ENCODE measurements at places on chromosomes 3 and 15.

- no peak for DNase-seq
Measured at GRCh38 chr3:13420831-13421765, 976 bp upstream of the NUP210 start.

GRCh38 chr3:13853978-13854296, 25.9 kb downstream of the WNT7A start:
- DNase-seq, result no peak

- no peak for DNase-seq
Measured at GRCh38 chr3:119160361-119160760, 13.0 kb upstream of the UPK1B start.

GRCh38 chr3:150733936-150734794, 28.8 kb downstream of the SIAH2 start:
- no peak for DNase-seq

DNA sequence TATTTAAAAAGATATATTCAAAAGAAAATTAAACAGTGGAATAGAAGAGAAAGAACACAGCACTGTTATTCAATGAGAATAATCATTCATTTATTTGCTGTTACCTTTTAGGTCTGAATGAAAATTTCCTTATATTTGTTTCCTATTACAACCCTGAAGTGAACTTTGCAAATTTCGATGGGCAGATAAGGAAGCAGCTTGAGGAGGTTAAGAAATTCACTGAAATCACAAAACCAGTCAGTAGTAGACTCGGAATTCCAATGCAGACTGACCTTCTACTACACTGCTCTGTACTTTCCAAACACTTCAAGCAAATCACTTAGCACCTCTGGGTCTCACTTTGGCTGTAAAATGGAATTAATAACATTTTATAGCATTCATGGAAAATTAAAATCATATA, 172.0 kb upstream of the TP63 start:
- DNase-seq, result no peak

- no peak for DNase-seq
Measured at GRCh38 chr3:24432989-24433388, 61.7 kb downstream of the THRB start.

GRCh38 chr3:52752045-52752660, 18.6 kb downstream of the NEK4 start:
- DNase-seq, result peak; percentile 8

GRCh38 chr3:111961461-111962164, 17.2 kb upstream of the ABHD10 start:
- peak; percentile 64 for DNase-seq

DNA sequence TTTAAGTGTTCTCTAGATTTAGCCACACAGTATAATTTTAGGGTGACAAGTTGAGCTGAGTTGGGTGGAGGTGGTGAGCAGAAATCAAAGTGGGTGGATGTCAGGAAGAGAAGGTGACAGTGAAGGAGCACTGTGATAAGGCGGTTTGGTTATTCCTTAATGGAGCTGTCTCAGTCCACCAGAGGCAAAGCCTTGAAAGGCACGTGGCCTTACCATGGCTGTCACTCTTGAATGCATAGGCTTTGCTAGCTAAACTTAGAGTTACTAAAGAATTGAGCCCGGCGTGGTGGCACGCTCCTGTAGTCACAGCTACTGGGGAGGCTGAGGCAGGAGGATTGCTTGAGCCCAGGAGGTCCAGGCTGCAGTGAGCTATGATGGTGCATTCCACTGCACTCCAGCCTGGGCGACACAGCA, 560 bp upstream of the TTLL13 start:
- no peak for DNase-seq

DNA sequence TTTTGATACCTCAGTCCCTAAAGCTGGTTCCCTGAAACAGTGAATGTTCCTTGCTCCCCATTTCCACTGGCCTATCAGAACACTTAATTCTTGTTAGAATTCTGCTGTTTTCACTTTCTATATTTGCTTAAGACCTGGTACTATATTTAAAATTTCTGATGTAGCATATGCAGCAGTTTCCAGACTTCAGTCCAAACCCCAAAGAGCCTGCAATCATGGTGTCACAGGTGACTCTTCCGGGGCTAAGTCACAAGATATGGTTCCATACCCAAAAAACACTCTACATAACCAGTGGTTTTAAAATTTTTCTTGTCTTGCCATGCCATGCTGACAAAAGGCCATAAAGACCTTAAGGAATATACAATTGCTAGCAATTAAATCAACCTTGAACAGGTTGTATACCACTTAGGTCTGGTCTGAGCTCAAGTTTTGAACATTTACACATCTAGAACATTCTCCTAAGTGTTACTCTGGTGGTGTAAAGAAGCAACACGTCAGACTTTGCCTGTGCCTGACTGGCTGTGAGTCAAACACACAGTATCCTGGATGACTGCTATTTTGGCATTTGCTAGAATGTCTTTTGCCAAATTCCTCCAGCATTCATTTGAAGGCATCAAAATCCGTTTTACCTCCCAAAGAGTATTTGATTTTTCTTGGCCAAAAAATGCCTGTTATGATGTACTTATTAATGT, 160.0 kb downstream of the FRMD5 start:
- DNase-seq, result peak; percentile 87

GRCh38 chr3:116246406-116246980, 198.8 kb downstream of the LSAMP start:
- DNase-seq, result no peak

- peak; percentile 32 for DNase-seq
Measured at GRCh38 chr15:89416339-89417183, 79.8 kb downstream of the RHCG start.

DNA sequence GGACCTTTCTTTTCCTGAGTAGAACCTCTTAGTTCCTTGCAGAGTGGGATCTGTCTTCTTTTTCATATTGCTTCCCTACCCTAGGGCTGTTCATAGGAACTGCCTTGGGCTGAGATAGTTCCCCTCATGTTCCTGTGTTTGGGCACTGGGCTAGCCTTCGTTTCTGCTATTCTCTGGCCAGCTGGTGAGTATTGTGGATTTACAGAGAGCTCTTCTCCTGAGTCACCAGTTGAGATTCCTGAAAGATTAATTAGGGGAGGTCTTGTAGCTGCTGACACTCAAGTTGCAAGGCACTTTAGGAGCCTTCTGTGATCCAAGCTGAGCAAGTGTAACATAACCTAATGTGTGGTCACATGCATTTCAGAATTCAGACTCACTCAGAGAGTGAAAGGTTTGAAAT, 30.7 kb downstream of the CHD2 start:
- peak; percentile 89 for DNase-seq

- DNase-seq, result no peak
Measured at GRCh38 chr3:142602619-142603385, 6.6 kb downstream of the PLS1 start.

DNA sequence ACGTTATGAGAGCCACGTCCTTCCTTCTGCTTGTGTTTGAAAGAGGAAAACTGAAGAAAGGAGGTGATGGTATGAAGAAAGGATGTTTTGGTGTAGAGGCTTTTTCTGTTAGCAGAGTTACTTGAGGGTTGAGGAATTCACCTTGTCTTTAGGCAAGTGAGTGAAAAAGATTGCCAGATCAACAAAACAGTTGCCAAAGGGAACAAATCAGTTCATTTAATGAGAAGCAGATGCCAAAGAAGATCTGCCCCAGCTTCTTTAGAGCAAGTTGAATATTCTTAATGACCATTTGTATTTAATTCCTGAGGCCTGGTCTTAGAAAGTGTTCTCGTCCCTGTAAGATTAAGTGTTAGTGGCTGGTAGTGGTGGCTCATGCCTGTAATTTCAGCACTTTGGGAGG, 2.6 kb downstream of the CHCHD6 start:
- peak; percentile 35 for DNase-seq

DNA sequence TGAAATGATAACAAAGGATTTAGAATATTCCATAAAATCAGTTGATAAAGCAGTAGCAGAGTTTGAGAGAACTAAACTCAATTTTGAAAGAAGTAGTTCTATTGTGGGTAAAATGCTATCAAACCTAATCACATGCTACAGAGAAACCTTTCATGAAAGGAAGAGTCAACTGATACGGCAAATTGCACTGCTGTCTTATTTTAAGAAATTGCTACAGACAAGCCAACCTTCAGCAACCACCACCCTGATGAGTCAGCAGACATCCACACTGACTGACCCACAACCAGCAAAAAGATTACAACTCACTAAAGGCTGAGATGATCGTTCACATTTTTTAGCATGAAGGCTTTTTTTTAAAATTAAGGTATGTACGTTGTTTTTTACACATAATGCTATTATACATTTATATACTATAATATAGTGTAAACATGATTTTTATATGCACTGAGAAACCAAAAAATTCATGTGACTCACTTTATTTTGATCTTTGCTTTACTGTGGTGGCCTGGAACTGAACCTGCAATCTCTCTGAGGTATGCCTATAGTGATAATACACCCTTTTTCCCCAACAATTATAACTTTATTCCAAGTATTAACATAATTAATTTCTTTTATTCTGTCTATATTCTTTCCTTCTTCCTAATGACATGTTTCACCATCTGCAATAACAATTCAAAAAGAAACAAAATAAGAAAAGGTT, 109.9 kb downstream of the TBC1D5 start:
- DNase-seq, result peak; percentile 66

DNA sequence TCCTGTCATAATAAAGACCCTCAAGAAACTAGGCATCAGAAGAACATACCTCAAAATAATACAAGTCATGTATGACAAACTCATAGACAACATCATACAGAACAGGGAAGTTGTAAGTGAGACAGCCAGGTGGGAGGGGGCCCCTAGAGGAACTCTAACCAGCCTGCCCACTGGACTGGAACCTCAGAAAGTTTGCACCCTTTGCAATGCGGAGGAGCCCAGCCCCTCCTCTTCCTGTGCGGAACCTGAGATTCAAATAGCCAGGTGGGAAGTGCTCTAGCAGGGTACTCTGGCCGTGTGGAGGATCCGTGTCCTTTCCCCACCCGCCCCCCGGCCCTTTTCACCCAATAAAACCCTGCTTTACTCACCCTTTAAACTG, 387.0 kb upstream of the CBLB start:
- no peak for DNase-seq

DNA sequence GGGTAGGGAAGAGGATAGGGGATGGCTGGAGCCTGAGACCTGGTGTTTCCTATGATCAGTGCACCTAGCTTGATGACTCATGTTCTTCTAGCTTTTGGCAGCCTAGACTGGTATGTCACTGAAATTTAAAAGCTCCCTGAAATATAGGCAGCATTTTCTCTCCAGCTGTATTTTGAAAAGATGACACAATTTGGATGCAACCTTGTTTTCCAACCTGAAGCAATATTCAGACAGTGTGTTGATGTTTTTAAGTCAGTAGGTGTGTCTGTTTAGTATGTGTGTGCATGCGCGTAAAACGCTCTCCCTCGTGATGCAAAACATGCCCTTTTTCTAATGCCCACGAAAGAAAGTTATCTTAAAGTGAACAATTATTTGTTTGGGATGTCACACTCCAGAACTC, 58.5 kb downstream of the RPL22L1 start:
- peak; percentile 50 for DNase-seq

- peak; percentile 23 for DNase-seq
Measured at GRCh38 chr15:33860754-33861153, 107.5 kb upstream of the CHRM5 start.

DNA sequence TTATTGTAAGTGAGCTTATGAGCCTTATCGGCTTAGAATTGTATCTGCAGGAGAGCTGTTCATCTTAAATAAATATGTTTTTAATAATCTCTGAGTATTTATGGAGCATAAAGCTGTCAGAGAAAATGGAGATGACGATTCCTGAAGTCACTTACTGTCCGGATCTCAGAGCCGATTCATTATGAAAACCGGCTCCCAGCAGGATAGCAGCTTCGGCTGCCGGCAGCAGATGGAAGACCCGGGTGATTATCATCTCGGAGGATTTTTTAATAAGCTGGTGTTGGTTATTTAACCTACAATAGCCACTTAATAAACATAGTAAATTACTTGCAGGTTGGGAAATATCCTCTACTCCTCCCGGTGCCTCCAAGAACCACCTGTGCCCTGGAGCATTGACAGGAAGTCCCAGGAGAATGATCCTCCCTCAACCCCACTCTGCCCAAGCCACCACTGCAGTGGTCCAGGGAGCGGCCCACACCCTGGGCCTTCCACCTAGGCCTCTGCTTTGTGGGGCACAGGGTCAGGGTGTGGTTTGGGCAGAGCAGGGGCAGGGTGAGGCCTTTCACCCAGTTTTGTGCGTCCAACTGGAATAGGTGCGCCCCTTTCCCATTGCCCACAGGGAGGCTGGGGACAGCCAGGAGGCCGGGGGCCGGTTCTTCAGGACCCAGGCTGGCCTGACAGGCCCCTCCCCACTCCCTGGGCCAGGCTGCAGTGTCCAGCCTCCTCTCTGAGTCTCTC, 42.2 kb upstream of the PRR23E start:
- no peak for DNase-seq

DNA sequence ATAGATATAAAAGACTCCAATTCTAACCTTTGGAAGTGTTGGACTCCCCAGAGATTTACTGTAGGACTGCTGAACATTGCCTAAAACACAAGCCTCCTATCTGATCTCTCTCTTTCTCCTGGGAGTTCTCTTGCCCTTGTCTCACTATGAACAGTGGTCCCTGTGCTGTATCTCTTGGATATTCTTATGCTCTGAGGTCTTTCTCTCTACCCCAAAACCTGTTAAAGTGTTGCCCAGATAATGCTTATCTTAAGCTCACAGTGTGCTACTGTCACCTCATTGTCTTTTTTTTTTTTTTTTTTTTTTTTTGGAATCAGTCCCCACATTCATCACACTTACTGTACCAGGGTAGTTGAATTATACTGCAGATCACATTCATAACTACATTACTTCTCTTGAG, 131.0 kb upstream of the CBLB start:
- no peak for DNase-seq

DNA sequence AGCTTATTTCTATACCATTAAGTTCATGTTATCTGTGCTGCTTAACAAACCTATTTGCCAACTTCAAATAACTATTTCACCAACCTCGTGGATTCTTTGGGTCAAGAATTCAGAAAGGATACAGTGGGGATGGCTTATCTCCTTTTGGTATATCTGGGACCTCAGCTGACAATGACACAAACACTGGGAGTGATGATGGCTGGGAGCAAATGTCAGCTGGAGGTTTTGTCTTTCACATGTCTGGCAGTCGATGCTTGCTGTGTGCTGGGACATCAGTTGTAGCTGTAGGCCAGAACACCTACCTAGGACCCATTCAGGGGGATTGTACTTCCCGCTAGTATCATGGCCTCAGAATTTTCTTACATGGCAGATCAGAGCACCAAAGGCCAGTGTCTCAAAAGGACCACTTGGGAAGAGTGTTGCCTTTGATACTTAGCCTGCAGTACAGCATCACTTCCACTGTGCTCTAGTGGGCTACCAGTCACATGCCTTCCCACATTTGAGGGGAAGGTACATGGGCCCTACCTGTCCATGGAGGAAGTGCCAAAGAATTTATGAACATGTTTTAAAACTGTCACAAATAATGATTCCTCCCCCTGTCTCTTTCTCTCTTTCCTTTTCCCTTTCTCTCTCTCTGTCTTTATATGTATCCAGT, 23.7 kb upstream of the FAM98B start:
- no peak for DNase-seq
